CD4-positive, alpha-beta T cell treated with Interleukin-2 at 100 ng/mL for 4 hours (primary cell): ENCODE measurements at places on chromosomes 3 and 15.

- DNase-seq: no peak
Observed at GRCh38 chr3:102084006-102084405, 234.7 kb downstream of the NFKBIZ start.

- no peak for DNase-seq
Observed at GRCh38 chr15:41292521-41292920, 39.9 kb downstream of the OIP5 start.

DNA sequence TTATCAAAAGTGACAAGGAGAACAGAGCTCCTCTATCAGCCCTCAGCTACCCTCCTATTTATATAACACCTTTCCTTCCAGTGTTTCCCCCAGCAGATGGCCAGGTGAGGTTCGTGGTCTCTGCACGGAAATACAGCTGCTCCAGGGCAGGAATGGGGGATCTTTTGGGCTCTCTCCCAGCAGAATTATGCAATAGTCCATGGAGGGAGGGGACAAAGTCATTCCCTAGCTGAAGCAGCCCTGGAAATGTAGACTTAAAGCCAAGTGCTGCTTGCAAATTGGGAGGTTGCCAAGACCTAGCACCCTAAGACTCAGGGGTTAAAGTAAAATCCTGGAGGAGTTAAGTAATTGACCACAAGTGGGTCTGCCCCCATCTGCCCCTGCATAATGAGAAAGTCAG is 256.3 kb downstream of the LRTM1 start:
- DNase-seq: no peak

DNA sequence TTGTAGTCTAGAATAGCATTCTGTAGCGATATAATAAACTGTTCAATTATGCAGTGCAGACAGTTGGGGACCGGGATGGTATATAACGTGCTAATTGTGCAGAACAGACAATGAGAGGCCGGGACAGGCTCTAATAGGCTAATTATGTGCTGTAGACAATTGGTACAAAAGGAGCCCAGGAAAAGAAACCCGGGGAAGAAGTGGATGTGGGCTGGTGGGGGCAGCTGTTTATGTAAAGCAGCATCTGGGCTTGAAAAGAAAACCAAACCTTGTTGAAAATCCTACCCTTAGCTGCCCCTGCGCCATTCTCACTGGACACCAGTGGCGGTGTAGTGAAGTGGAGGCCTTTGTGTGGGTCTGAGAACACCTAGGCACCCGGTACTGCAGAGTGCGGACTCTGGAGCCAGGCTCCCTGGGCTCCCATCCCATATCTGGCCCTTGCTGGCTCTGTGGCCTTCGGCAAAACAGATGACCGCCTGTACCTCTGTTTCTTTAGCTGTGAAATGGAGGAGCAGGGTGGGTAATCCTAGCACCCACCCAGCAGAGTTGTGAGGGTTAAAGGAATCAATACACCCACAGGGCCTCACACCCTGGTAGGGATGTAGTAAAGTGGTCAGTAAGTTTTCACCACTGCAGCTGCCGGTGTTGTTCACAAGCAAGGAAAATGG is 51.5 kb downstream of the CMTM6 start:
- no peak for DNase-seq

DNA sequence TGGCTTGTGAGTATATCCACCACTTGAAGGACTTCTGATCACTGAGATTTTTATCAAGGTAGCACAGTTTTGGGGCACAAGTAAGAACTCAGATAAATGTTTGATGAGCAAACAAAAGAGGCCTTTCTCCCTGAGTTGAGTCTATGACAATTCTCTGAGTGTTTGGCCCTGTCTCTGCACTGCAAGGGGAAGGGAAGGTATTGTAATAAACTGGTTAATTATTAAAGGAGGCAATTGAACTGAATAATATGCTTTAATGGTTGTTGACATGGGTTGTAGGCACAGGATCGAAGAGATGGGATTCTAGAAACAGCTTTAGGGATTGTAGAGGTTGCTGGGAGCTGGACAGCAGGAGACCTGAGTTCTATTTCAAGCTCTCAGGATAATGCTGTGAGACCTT is 95.0 kb upstream of the MRPL3 start:
- no peak for DNase-seq

DNA sequence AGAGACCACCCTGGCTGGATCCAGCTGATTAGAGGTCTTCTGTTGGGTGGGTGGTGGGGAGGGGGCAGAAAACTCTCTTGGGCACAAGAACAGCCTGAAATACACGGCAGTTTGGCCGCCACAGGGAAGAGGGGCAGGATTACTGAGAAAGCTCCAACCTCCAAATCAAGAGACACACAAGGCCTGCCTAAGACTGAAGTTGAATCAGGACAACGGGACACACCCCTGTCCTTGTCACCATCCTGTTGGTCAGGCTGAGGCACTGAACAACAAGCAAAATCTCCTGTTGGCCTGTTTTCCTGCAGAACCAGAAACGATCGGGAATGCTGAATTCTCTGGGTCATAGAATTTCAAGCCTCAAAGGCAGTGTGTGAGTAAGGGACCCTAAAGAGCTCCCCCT is 247.8 kb downstream of the FAM43A start:
- DNase-seq: no peak

GRCh38 chr15:66946578-66947164 is 118.7 kb upstream of the SMAD3 start:
- DNase-seq: peak; percentile 77

DNA sequence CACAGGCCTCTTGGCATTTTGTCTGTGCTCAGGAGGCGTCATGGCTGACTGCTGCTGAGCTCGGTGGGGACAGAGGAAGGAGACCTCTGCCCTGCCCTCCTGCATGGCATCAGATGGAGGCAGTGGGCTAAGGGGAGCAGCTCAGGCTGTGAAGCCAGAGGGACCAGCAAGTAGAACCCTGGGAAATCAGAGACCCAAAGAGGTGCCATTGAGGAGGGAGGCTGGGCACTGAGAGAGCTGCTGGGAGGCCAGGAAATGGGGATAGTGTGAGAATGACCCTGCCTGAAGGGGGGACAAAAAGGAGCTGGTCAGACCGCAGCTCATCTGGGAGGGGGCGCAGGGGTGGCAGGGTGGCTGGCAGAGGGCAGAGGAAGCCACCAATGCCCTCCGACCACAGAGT is 136.8 kb downstream of the FBLN2 start:
- no peak for DNase-seq

- DNase-seq: no peak
Observed at GRCh38 chr15:94238539-94239118, 7.3 kb downstream of the MCTP2 start.

- no peak for DNase-seq
Observed at GRCh38 chr3:60542995-60543394, 708.3 kb downstream of the FHIT start.

DNA sequence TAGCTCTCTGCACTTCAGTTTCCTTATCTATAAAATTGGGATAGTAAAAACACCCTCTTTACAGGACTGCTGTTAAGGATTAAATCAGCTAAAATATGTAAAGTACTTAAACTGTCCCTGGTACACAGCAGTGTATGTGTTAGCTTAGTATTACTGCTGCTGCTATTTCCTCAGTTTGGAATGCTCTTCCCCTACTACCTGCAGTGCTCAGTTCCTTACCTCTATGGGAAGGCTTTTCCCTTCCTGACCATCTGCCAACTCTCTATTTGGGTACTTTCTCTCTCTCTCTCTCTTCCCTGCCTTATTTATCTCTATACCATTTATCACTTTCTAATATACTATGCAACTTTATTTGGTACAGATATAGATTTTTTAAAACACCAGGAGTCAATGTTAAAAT is 26.5 kb downstream of the KPNA4 start:
- no peak for DNase-seq

DNA sequence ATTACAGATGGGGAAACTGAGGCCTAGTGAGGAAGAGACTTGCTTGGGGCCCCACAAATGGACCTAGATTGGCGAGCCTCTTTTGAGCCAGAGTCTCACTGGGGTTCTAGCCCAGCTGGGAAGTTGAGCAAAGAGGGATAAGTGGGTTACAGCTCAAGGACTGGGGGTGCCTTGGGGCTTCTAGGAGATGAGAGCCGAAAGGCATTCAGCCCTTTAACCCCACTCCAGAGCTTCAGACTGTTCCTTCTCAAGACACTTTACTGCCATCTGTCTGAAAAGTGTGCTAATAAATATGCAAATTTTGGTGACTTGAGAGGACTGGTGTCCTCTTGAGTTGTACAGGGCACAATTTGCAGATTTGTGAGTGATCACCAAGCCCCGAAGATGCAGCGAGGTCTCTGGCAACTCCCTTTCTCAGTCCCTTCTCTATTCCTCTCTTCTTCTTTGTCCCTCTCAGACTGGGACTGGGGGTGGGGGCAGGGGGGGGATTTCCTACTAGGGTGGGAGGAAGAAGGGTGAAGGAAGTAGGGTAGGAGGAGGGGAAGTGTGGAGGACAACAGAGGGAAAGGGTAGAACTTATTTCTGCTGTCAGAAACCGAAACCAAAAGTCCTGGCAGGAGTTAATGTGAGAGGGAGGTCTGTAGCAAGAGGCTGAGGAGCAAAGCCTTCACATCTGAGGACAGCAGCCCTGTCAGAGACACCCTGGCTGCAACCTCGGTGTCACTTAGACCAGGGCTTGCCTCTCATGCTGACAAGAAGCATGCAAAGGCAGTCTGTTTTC is 16.2 kb upstream of the ANKDD1A start:
- DNase-seq: peak; percentile 68

DNA sequence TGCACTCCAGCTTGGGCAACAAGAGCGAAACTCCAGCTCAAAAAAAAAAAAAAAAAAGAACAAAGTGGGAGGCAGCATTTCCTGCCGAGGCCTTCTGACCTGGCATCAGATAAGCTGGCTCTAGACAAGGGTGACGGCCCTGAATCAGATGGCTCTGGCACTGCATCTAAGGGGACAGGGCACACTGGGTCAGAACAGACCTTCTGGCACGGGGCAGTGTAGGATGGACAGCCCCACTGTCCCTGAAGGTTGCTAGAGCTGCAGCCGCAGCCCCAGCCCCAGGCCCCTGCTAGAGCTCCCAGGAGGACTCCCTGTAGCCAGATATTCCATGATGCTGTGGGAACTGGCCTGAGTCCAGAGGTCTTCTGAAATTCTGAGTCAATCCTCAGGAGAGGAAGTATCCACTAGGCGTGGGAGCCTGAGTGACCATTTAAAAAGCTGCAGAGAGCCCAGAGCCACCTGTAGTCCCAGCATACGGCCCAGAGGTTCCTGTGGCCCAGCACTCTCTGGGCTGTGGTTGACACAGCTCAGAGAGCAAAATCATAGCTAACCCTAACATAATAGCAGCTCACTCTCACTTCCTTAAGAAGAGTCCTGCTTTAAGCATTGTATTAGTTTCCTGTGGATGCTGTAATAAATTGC is 69.2 kb upstream of the MFGE8 start:
- DNase-seq: no peak

DNA sequence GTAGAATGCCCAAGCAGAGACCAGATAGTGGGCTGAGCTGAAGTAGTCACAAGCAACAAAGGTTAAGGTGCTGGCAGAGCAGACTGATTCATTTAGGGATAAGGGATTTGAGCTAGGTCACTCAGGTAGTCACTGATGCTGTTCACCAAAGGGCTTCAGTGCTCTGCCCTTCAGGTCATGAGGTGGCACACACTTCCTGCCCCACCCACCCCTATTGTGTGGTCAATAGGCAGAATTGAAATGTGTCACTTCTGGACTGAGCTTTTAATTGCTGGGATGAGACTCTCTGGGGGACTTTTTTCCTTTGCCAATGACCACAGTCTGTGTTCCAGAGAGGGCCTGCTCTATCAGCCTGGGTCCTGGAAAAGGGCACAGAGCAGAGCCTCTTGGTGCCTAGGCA is 2.9 kb upstream of the DIS3L start:
- no peak for DNase-seq

- no peak for DNase-seq
Observed at GRCh38 chr3:143387425-143387824, 267.9 kb downstream of the CHST2 start.

DNA sequence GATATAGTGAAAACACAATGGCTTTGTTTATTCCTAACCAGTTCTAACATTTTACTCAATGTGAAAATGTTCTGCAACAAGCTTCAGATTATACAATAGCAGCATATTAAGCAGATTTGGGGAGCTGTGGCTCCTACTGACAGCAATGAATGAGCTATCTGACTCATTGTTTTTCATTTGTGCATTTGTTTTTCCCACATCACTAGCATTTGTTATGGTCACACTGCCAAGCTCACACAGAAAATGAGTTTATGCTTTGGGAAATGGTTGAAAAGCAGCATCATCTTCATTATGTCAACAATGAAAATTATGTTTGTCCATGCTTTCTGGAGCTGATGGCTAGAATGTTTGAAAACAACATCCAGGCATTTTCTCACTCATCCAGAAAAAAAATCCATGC is 53.5 kb downstream of the ZPLD1 start:
- DNase-seq: no peak

DNA sequence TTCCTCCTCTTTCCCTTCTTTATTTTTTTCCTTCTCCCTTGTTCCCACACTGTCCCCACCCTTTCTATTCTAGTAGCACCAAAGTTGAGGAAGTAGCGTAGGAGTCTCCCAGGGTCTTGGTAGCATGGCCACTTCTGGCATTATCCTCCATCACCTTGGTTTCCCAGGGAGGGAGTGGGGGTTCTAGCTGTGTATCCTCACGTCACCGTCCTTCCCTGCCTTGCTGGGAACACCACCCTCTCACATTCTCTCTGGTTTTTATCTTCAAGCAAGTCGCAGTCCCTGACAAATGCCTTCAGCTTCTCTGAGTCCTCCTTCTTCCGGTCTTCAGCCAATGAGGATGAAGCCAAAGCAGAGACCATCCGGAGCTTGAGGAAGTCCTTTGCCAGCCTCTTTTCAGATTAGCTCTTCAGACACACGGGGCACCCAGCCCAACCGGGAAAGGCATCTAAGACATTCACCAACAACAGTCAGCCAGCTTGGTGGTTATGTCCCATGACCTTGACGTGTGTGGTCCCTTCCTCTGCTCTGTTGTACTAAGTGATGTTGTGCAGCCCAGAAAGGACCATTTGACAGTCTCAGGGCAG is 31.6 kb upstream of the TIMP4 start:
- no peak for DNase-seq

- DNase-seq: no peak
Observed at GRCh38 chr15:68554721-68555678, 23.8 kb upstream of the CORO2B start.
